ENCODE measurements at places on chromosomes 6 and 20.

DNA sequence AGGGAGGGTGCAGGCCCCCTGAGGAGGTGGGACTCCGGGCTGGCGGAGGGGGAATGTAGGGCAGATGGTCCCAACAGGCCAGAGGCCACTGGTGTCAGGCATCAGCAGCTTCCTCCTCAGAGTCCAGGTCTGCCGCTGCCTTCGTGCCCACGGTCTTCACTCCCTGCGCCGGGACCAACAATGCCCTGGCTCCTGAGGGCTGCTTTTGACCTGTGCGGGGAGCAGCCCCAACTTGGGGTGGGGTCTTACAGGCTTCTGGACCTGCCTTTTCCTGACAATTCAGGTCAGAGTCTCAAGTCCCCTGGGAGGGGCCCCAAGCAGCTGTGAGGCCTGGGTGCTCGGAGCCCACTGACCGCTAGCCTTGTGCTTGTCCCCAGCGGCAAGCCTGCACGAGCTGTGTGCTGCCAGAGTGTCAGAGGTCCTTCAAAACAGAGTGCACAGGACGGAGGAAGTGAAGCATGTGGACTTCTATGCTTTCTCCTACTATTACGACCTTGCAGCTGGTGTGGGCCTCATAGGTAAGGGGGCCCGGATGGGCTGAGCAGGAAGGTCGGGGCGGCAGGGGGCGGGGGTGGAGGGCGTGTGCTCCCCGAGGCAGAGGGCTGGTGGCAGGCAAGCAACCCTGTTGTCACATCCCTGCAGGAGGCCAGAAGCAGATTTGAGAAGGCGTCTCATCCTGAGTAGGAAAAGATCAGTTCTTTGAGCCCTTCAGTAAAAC lies 25.3 kb upstream of the PYGB start:
- DNase-seq = no peak

DNA sequence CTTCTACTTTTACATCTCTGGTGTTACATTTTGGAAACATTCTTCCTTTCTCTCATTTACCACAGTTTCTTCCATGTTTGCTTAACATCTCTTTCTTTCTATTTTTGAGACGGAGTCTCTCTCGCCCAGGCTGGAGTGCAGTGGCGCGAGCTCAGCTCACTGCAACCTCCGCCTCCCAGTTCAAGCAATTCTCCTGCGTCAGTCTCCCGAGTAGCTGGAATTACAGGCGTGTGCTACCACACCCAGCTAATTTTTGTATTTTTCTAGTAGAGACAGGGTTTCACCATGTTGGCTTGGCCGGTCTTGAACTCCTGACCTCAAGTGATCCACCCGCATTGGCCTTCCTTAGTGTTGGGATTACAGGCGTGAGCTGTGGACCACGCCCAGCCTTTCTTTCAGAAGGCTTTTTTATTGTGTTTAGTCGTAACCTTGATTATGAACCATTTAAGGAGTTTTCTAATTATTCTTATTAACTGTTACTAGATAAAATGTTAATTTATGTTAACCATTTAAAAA lies 27.8 kb downstream of the MAP3K4 start:
- no peak for DNase-seq

DNA sequence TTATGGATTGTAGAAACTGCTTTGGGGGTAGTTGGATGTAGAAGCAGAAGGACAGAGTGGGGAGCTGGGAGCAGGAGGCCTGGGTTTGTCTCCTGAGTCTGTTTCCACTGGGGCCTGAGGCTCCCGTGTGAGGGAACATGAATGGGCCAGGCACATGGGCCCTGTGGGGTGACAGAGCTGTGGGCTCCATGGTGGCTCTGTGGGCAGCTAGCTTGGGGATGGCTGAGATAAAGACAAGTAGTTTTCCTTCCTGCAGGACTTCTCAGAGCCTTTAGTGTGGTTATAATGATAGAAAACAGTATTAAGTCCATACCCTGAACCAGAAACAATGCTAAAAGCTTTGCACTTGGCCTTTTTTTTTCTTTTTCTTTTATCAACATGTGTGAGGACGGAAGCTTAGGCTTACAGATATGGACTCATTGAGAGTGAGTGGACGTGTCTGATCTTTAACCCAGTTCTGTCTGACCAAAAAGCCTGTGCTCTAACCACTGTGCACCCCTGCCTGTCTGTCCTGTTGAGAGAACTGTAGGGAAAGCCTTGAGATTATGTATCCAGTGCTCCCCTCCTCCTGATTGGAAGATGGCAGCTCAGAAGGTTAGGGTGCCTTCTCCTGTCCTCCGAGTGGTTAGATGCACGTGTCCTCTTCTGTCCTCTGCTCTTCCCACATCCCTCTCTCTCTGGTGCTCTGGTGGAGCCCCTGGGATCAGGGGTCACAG lies 98.3 kb downstream of the CDH26 start:
- no peak for DNase-seq

DNA sequence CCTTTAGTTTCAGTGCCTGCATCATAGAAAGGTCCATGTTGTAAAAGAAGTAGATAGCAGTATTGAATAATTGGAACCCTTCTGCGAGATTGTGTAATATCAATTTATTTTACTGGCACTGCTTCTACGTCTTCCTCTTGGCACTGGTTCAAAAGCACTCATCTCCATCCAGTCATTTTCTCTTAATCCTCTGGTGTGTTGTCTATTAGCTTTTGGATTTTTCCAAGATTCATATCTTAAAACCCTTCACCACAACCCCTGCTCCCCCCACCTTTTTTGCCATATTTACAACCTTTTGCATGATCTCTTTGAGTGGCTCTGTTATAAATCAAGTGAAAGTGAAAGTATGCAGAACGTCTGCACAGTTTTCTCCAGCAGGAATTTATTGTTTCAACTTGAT lies 76.6 kb upstream of the HSF2 start:
- no peak for DNase-seq

- peak; percentile 69 for DNase-seq
These were observed 37.3 kb upstream of the BTN3A2 start for GRCh38 chr6:26327450-26328264.

GRCh38 chr20:31859266-31859997 lies 10.9 kb downstream of the DUSP15 start:
- DNase-seq = no peak
